ENCODE measurements at places on chromosomes 12 and 14.

DNA sequence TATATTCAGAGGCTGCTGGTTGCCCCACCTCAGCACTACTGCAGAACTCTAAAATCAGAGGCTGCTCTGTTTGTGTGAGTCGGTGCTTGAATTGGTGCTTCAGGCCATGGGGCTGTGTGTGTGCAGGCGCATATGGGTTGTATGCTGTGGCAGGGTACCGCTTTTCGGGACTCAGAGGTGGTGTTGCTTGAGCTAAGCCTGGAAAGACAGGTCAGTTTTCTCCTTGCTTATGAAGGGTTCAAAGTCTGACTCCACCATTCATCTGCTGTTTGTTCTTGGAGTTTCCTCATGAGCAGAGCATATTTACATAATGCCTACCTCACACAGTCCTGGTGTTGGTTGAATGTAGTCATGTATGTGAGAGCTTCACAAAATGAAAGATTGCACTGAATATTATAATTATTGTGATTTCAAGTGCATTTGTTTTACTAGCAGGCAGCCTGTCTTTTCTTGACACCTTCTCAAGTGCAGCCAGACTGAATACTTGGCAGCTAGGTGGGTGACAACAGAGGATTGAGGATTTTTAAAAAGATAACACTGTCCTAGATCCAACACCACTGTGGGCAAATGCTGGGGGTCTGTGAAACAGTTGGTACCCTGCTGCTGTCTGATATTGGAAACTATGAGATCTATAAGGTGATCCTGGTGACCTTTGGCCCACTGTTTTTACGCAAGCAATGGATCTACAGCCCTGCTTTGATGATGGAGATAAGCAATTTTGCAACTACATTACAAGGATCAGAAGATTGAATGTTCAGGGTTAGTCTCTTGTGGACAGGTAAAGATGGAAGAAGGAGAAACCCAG is 1.0 kb upstream of the ANG start:
- DNase-seq, result no peak

GRCh38 chr12:92144631-92145480 is 790 bp downstream of the BTG1 start:
- peak; percentile 38 for DNase-seq

DNA sequence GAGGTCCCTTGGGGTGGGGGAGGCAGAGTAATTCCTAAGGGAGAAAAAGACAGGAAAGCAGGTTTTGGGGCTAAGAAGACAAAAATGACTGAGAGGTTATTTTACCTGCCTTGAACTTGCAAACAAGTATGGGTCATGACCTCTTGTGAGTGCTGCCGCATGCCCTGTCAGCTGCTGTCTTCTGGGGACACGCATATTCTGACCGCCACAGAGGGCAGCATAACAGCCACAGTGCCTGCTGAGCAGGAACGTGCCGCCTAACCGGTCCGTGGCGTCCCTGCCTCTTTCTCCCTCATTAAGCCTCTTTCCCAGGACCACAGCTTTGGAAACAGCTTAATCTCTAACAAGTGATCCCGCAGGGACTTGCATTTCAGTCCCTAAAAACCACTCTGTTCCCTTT is 51.3 kb upstream of the KCNA1 start:
- no peak for DNase-seq

DNA sequence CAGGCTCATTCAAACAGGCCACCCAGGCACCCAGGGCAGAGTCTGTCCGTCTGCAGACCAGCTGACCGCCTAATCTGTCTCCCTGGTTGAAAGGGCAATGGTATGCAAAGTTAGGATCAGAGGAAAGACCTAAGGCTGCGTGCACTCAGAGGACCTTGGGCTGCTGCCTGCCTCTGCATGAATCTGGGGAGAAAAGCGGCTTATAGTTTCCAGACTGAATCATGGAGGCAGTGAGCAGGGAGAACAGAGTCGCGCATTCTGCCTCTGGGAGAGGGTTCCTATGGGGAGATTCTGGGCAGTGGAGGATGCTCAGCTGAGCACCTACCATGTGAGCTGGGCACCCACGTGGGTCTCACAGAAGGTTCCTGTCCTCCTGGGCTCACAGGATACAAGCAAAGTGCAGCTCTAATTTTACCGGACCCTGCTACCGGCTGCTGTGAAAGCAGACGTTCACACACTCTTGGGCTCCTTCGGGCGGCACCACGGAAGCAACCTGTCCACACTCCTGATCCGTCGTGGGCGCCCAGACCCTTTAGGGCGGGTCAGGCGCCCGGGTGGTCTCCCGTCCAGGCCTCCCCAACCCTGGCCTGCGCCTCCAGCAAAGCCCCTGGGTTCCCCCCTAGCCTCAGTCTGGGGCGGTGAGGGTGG is 772 bp downstream of the SCARB1 start:
- DNase-seq, result peak; percentile 3

DNA sequence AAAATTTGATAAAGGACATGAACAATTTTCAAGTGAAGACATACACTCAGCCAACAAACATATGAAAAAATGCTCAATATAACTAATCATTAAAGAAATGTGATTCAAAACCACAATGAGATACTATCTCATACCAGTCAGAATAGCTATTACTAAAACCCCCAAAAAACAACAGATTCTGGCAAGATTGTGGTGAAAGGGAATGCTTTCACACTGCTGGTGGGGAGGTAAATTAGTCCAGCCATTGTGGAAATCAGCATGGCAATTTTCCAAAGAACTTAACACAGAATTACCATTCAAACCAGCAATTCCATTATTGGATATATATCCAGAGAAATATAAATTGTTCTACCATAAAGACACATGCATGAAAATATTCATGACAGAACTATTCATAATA is 18.7 kb upstream of the TAS2R14 start:
- DNase-seq, result no peak

- DNase-seq, result no peak
These were observed 3.6 kb downstream of the DIP2B start for GRCh38 chr12:50508414-50508813.

GRCh38 chr12:55742719-55743405 is at the start of gene GDF11:
Gene GDF11, plus strand, starts transcription at chr12:55743122. Its CDS starts 195 bp downstream, at chr12:55743317.
- DNase-seq, result peak; percentile 61

GRCh38 chr12:105270671-105271255 is 34.8 kb upstream of the APPL2 start:
- no peak for DNase-seq

- no peak for DNase-seq
These were observed 555.6 kb downstream of the CCER1 start for GRCh38 chr12:90399357-90399756.

DNA sequence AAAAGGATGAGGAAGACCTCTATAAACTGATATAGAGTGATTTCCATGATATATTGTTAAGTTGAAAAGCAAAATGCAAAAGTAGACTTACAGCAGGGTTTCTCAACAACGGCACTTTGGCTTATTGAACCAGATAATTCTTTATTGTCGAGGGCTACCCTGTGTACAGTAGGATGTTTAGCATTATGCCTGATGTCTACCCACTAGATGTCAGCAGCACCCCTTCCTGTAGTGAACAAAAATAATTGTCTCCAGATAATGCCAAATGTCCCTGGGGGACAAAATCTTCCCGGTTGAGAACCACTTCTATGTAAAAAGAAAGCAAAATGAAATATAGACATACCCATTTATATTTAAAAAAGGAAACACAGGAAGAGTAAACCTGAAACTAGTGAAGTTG is 32.4 kb downstream of the ABCD2 start:
- no peak for DNase-seq

DNA sequence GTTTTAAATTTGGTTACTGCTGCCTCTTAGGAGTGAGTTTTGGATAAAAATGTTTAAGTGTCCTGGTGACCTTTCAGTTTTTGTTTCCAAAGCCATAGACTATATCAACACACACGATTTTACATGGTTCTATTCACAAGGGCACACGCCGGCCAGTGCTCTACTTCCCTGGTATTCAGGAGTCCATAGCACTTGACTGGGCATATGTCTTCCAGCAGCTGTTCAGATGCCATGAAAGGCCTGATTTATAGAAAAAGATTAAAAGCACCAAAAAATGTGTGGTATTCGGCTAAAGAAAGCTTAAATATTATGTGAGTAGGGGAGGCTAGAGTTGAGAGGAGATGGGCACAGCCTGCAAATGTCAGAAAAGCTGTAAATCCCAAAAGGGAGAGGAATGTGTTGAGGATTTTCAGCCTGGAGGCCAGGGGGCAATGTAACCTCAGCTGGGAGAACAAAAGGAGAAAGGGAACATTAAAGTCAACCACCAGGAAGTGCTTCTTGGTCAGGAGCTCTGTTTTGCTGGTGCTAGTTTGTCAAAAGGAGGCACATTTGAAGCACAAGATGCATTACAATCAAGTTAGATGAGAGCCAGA is 478.4 kb downstream of the RAD51B start:
- DNase-seq, result no peak

DNA sequence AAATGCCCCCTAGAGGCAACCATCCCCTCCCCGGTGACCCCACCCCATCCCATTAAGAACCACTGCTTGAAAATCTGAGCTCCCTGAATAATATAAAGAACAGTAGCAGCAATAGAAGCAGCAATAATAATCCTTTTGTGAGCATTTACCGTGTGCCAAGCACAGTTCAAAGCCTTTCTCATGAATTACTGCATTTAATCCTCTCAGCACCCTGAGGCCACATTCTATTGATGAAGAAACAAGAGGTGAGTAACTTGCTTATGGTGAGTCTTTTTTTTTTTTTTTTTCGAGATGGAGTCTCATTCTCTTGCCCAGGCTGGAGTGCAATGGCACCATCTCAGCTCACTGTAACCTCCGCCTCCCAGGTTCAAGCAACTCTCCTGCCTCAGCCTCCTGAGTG is 65.0 kb downstream of the KCNK10 start:
- no peak for DNase-seq

- no peak for DNase-seq
These were observed 41.5 kb upstream of the LRTM2 start for GRCh38 chr12:1778911-1779310.

DNA sequence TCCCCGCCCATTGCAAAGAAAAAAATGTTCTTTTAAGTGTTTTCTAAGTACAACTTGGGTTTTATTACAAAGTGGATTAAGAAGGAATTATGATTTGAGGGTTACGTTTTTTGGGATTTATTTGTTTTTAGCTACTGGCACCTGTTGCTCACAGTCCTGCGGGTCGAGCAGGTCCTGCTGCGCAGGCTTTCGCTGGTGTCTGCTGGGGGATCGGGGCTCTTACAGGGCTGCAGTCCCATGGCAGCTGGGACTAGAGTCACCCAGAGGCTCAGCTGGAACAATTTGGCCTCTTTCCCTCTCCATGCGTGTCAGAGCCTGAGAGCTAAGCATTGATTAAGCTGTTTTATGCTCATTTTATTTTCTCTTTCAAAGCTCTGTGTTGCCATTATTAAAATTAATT is 55.6 kb upstream of the DYNC1H1 start:
- no peak for DNase-seq

DNA sequence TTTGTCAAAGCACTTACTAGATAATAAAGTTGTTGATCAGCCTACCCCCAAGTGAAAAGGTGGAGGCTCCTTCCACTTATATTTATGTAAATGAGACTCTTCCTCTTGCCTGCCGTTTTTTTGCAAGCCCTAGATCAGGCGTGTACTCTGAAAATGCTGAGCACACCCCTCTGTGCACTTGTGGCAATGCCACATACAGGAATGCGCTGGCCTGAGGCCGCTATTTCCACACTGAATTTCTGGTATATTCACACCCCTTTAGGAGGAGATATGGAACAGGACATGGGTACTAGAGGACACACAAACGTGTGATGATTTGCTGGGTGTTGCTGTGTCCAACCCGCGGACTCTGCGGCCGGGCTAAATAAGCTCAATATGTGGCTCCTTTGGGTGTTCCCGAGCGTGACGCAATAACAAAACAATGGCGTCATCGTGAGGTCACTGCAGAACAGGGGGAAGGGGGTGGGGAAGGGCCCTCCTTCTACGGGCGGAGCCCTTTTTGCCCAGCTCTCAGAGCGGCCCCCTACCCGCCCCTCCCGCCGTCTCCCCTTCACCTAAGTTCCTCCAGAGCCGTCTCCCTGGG is 554 bp upstream of the TSPAN31 start:
- no peak for DNase-seq

- no peak for DNase-seq
These were observed 20.1 kb upstream of the OR6J1 start for GRCh38 chr14:22664261-22664660.

DNA sequence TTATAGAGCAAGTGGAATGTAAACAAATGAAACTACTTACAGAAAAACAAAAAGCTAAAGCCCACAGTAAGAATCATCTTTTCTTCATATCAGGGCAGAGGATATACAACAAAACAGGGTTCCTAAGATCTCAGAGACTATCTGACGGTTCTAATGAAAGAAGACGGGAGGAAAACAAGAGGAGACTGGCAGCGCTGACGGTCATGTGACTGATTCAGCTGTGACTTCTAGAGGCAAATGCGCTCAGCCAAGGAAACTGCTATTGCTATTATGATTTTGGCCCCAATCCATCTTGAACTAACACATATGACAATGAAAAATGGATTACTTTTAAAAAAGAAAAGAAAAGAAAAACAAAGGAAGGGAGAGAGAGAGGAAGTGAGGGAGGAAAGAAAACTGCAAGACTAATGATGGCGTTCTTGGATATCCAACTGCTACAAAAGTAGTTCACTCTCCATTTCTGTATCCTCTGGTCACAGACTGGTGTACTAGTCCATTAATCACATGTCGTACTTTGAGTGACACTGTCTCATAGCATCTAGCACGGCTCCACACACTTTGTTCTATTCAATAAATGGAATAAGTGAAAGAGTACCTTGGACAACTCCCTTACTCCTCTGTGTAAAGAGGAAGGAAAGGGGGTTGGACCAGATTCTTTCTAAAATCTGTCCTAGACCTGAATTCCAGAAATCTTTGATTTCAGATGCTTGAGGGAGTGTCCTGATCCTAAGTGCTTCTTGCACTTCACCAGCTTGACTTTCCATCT is 119.3 kb downstream of the DAD1 start:
- no peak for DNase-seq

DNA sequence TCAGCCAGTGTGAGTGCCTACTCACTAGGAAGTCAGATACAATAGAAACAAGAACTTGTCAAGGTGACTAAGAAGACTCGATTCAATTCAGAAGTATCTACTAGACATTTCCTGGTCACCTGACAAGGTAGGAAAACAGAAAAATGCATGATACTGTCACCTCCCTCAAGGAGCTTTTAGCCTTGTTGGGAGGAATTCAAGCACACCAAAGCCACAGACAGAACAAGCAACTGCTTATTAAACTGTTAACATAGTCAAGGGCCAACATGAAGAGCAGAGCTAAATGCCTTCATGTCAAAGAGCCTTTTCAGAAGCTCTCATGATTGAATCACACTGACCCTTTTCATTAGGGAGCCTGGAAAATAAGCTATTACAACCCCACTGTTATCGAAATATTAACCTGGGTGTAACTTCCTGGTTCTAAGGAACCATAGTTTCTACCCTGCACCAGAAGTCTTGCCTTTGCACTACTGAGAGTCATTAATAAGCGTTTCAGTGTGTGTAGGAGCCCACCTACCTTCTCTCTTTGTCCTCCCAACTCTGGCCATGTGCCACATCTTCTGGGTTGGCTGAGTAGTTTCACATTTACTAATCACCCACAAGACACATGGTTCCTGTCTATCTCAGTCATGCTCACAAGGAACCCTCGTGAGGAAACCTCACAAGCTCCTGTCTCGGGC is 31.0 kb upstream of the LGALS3 start:
- peak; percentile 30 for DNase-seq

DNA sequence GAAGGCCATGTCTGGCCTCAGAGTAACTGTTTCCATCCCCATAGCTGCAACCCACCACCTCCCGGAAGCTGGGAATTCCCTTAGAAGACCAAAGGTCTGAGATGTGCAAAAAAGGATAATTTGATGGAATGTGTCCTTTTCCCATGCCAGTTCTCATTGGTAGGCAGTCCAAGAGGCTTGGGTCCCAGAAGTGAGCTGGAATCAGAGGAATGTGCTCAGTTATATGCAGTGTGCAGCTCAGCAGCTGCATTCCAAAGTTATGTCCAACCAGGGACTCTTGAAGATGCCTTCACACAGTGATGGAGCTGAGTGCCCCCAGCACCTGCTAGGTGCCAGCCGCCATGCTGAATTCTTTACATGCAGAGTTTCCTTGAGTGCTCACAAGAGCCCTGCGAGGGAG is 583.9 kb upstream of the TBX3 start:
- no peak for DNase-seq
